ENCODE measurements at places on chromosomes 6 and 20. TPM values are rescaled to one million over a fixed set of nuclear protein-coding genes. Genes with fewer than 3 reads are reported as not detected.

TUBB2B gene
- 2.0 TPM for total RNA-seq

SYCP2L gene
- total RNA-seq: 1.1 TPM

LINC00237 gene
- total RNA-seq: not detected

DPPA5 gene
- total RNA-seq: not detected

SLC4A11 gene
- total RNA-seq: 10.2 TPM

CALHM6 gene
- total RNA-seq: 3.2 TPM

RAB23 gene
- total RNA-seq: 24.7 TPM

POLR1C gene
- 18.1 TPM for total RNA-seq

SNAP25 gene
- 19.8 TPM for total RNA-seq

ARMC2 gene
- 12.1 TPM for total RNA-seq

SGK2 gene
- total RNA-seq: 3.3 TPM

BPIFB1 gene
- not detected for total RNA-seq

NMBR gene
- not detected for total RNA-seq

SSTR4 gene
- not detected for total RNA-seq

SOX18 gene
- 28.5 TPM for total RNA-seq

PRR3 gene
- total RNA-seq: 27.8 TPM

RIMS4 gene
- 0.95 TPM for total RNA-seq

GCM1 gene
- total RNA-seq: not detected

SNX9 gene
- 38.7 TPM for total RNA-seq

SLC35D3 gene
- total RNA-seq: not detected

GABRR1 gene
- total RNA-seq: not detected

SRSF12 gene
- total RNA-seq: 1.8 TPM

KCNB1 gene
- 0.12 TPM for total RNA-seq
